Left hindlimb (tissue), 1 donor: ENCODE measurements at places on chromosomes 4 and X.

DNA sequence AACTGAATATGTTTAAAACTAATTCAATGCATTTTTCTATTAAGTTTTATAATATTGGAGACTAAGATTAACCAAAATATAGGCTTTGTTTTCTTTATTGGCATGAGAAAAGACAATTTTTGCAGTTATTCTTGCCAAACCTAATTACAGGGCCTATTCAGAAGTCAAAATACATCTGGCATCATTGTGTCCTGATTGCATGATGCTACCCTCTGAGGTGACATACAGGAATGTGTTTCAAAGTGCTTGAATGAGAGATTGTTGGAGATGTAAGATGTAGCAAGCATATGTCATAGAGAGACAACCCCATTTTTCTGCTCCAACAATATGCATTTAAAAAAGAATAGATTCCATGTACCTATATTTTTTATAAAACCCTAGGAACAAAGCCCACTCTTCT is 1036.4 kb downstream of the PCDH18 start:
- DNase-seq: no peak

GRCh38 chr4:3384391-3384770 is 57.4 kb upstream of the HGFAC start:
- no peak for DNase-seq

- no peak for DNase-seq
These were observed 166.8 kb downstream of the COL4A6 start for GRCh38 chrX:108271397-108271787.

DNA sequence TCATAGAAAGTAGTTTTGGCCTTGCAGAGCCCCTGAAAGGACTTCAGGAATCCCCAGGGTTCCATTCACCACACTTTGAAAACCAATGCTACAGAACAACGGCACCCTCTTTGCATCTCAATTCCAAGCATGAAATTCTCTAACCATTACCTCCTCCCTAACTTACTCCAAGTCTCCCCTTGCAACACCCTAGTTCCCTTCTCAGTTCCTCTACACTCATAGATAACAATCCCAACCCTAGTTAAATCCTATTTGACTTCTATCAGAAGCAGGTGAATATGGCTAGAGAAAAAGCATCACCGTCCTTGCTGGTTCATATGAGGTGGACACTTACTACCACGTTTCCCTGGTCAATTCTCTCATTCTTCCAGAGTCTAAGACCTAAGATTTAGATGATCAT is 2.4 kb downstream of the RCHY1 start:
- no peak for DNase-seq

- no peak for DNase-seq
These were observed 8.4 kb upstream of the FHDC1 start for GRCh38 chr4:152927737-152928136.

- DNase-seq: no peak
These were observed 195.4 kb upstream of the HHIP start for GRCh38 chr4:144450526-144450925.

- no peak for DNase-seq
These were observed 109.1 kb downstream of the GPAT3 start for GRCh38 chr4:83644677-83645659.

DNA sequence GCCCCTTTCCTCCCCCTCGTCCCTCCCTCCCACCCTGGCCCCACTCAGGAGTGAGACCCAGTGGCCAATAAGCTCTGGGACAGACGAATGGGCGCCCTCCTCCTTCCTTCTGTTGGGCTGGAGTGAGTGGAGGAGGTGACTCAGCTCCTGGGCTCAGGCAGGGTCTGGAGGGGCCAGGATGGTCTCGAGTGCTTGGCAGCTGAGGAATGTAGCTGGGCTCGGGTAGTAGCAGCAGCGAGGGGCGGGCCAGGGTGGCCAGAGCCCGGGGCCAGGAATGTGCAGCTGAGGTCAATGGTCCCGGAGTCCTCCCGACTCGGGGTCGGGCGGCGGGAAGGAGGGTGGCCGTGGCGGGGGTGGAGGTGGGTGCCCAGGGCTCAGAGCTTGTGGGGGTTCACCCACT is 15.0 kb downstream of the G6PD start:
- no peak for DNase-seq

DNA sequence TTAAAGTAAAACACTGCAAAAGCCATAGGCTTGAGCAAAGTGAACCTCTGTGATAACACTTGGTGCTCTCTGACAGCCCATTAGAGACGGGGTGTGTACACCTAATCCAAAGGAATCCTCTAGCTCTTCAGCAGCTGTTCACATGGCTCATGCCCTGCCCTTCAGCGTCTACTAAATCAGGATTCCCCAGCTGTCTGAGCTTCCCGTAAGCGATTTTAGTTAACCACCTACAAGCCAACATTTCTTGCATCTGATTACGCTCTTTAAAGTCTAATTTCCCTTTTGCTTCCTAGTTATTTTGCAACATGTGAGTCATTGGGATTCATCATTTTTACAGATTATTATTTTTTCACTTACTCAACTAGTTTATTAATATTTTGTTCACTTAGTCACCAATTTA is 6.5 kb downstream of the DMD start:
- DNase-seq: peak; percentile 25

DNA sequence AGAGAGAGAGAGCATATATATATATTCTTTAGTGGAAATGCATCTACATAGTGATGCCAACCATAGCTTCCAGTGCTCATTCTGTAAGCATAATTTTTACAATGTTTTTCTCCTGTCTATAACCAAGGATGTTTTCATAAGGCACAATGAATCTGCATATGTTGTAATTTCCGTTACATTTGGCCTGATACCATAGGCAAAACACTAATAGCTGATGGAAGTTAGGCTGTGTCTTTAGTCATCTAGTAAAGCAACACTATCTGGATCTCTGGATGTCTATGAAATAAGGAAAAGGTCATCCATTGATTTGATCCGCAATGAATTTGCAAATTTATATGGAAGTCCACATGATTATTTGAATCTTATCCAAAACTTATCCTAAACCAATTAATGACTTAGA is 8.1 kb downstream of the PCDH7 start:
- no peak for DNase-seq

DNA sequence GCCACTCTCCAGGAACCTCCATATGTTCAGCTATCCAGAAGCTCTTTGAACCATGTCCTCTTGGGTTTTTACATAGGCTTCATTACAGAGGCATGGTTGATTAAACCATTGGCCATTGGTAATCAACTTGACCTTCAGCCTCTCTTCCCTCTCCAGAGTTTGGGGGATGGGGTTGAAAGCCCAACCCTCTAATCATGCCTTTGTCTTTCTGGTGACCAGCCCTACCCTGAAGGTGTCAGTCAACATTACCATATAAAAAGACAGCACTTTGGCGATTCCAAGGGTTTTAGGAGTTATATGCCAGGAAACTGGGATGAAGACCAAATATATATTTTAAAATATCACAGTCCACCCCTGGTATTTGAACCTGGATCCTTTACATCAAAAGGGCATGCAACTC is 222.5 kb downstream of the CHIC1 start:
- DNase-seq: no peak

DNA sequence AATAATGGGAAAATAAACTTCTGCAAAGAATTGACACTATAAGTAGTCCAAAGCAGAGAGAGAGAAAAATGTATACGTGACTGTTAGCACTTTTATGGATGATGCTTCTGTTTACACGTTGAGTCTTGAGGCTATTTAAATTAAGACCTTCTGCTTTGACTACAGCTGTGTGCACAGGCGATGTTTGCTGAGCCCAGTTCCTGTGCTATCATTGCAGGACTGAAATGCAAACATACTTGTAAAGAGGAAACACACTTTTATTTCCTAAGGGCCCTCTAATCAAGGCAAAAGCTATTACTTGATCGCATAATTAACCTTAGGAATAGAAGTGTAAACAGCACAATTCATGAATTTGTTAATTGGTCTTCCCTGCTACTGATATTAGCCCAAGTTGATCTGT is 226.9 kb downstream of the FBXW7 start:
- DNase-seq: no peak

DNA sequence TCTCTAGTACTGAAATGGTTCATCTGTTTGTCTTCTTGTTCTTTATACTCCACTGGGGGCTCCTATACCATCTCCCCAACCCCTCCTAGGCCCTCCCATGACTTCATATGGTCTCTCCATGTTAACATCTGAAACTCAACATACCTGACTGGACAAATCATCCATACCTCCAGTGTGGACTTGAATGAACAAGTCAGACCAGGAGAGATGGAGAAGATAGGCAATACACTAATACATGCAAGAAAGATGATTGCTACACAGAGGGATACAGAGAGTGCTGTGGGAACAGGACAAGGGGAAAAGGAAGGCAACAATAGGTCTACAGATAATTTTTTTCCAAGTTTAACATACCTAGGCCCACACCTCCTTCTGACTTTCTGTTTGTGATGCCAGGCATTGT is 175.1 kb downstream of the FHIP1A start:
- DNase-seq: no peak

DNA sequence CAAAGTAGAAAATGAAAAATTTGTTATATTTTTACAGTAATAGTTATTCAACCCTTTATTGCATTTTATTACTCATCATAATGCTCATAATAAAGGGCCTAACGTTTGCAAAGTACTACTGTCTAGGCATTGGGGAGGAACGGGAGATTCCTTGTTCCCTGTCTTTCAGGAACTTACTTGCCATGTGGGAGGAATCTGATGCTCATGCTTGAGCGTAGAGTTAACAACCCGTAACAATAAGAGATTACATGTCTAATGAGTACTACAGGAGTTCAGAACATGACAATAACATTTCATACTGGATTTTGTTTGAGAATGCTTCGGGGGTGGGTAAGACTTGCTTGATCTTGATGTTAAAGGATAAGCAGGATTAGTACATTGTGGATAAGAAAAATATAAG is 2.9 kb downstream of the CCSER1 start:
- DNase-seq: no peak

DNA sequence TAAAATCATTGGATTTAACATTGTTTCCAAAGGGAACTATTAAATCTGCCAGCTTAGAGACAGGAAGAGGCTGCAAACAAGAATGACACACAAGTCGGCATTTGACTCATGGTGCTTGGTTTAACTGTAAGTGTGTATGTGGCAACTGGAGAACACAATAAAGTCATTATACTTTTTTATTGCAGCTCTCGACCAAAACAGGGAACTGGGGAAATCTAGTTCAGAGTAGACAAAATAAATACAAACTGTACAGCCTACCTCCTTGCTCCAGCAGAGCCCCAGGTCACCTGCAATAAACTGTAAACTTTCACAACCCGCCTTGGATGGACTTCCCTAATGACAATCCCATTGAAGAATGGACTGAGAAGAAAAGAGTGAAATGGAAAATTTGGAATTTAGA is 24.0 kb downstream of the NPY5R start:
- DNase-seq: no peak

DNA sequence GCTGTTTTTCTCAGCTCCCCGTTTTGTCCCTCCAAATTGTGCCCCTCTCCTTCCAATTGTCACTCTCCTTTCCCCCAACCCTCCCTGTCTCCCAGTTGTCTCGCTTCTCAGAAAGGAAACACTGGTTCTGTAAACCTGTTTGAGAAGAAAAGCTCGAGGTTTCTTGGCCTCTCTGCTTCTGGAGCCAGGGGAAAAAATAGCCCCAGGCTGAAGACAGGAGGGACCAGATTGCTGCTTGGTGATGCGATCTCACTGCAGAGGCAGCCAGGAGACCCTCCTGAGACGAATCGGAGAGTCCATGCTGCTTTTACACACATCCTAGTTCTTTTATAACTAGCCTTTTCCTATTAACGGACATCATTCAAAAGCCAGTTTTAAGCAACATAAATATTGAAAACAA is 21.2 kb downstream of the TRIML1 start:
- DNase-seq: no peak

DNA sequence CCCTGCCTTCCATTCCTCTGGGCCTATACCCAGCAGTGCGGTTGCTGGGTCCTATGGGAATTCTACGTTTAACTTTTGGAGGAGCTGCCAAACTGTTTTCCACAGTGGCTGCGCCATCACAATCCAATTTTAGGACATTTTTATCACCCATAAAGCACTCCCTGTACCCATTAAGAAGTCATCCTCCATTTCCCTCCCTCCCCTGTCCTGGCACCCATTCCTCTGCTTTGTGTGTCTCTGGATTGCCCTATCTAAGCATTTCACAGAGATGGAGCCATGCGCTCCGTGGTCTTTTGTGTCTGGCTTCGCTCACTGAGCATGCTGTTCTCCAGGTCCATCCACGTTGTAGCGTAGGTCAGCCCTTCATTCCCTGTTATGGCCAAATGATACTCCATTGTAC is 1.7 kb upstream of the OPN1LW start:
- no peak for DNase-seq
